ENCODE measurements at places on chromosomes 13 and 19.

GRCh38 chr13:53890696-53891095 is 862.1 kb downstream of the OLFM4 start:
- no peak for DNase-seq

- no peak for DNase-seq
Observed at GRCh38 chr19:15266683-15267082, 34.4 kb upstream of the EPHX3 start.

GRCh38 chr13:28636677-28637317 is 22.1 kb upstream of the POMP start:
- peak; percentile 43 for DNase-seq

GRCh38 chr19:13164343-13165161 is 14.3 kb downstream of the IER2 start:
- no peak for DNase-seq

GRCh38 chr13:61770681-61771080 is 355.0 kb upstream of the PCDH20 start:
- DNase-seq: no peak

DNA sequence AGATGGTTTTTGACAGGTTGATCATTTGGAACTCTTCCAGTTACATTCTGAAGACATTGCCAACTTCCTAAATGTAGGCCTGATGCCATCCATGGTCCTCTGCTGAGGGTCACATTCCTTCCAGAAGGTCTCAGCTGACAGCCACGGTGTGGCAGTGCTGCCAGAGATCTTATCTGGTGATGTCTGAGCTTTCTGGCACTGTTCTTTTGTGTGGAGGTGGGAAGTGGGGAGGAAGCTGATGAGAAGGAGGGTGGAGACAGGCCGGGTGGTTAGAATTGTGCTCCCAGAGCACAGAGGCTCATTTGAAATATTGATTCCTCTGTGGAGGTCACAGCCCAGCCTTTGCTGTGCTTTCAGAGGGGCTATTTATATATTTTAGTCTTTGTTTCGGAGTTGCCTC is 16.1 kb upstream of the MTIF3 start:
- no peak for DNase-seq

- no peak for DNase-seq
Observed at GRCh38 chr13:110161112-110161882, 145.7 kb downstream of the COL4A1 start.

GRCh38 chr19:38891771-38892170 is 7.6 kb downstream of the SIRT2 start:
- no peak for DNase-seq

DNA sequence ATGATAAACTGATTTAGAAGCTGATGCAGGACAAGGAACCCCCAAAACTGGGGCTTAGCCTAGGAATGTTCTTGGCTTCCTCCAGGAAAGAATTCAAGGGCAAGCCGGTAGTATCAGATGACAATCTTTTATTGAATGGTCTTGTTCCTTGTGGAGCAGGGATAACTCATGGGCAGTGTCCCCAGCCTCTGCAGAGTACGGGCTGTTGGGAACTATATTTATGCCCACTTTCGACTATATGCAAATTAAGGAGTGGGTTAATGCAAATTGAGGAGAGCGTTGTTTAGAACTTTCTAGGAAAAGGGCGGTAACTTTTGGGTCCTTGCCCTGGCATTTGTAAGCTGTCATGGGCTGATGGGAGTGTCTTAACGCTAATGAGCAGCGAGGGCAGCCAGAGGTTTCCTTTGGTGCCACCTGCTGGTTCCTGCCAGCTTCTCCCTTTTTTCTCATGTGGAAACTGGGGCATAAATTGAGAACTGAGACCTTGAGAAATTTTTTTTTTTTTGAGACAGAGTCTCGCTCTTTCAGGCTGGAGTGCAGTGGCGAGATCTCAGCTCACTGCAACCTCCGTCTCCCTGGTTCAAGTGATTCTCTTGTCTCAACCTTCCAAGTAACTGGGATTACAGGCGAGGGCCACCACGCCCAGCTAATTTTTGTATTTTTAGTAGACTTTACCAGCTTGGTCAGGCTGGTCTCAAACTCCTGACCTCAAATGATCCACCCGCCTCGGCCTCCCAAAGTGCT is 79.4 kb upstream of the ABCC4 start:
- DNase-seq: peak; percentile 65

GRCh38 chr19:12440541-12441316 is at the start of gene ZNF443:
Gene ZNF443 (minus strand): TSS chr19:12441021. CDS start chr19:12440914, 107 bp downstream.
- peak; percentile 98 for DNase-seq

DNA sequence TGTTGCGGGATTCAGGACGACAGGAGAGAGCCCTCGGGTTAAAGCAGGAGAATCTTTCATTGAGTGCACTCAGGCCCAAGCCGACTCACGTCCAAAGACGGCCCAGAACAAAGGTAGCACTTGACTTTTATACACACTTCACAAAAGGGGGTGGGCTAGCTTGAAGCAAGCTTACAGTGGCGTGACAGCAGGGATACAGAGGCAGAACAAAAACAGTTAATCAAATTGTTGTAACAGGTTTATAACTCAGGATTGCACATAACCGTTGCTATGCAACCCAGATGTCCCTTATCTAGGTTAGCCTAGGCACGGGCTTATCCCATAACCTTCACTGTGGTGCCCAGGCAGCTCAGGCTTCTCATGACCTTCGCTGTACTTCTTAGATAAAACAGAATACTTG is 2.0 kb downstream of the MED25 start:
- no peak for DNase-seq

DNA sequence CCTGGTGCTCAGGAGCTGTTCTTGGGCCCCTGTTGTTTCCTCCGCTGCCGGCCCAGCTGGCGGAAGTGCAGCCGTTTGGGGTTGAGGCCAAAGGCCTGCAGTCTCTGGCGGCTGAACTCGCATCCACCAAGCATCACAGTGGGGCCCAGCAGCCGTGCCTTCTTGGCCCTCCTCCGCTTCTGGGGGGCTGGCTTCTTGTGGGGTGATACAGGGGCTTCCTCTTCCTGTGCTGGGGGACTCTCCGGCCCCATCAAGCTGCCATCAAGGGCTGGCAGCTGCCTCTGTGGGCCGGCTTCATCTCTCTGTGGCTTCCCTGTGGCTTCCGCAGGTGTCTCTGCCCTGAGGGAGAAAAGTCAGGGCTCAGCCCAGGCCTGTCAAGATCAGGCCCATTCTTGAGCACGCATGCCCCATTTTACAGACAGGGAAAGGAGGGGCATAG is 10.3 kb downstream of the ATG4D start:
- DNase-seq: peak; percentile 80

- no peak for DNase-seq
Observed at GRCh38 chr13:101307181-101307701, 109.1 kb downstream of the NALCN start.

GRCh38 chr19:37970699-37971098 is 63.7 kb downstream of the SIPA1L3 start:
- DNase-seq: no peak

DNA sequence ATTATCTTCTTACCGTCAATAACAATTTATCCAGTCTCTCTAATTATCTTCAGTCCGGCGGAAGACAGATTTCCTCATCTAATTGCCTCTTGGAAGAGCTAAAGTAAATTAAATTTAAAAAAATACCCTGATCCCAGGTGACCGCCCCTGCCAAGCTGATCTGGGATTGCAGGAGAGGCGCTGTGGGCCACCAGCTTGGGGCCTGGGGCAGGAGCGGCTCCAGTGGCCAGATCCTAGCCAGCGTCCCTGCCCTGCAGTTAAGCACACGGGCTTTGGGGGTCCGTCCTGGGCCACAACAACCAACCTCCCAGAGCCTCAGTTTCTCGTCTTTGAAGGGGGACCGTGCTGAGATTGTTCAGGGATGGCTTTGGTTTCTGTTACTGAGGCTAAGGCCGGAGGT is 12.4 kb upstream of the TMEM255B start:
- DNase-seq: no peak

GRCh38 chr19:49863254-49863934 is 4.0 kb downstream of the PNKP start:
- no peak for DNase-seq

DNA sequence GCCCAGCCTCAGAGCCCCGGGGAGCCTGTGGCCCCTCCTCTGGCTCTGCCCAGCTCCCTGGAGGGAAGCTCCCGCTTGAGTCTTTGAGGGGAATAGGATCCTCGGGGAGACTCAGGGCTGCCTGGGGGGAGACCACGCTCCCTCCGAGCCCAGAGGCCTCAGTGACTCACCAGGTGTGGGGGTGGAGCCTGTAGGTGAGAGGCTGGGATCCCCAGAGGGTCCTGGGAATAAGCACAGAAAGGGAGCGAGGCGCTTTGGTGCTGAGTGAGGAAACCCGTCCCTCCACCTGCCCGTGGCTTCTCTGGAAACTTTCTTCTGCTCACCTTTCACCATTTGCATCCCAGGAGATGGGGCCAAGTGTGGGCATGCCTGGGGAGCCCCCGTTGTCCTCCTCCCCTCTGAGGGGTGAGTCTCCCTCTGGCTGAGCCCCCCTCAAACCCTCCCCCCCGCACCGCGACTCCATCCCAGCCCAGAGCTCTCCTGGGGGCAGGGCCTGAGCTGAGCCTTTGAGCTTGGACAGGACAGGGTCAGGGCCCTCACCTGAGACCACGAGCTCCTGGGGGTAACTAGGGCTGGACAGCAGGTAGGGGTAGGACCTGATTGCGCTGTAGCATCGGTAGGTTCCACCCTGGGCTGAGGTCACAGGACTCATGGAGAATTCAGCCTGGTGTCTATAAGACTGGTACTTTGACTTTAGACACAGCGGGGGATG is 2.7 kb downstream of the LILRB5 start:
- no peak for DNase-seq

DNA sequence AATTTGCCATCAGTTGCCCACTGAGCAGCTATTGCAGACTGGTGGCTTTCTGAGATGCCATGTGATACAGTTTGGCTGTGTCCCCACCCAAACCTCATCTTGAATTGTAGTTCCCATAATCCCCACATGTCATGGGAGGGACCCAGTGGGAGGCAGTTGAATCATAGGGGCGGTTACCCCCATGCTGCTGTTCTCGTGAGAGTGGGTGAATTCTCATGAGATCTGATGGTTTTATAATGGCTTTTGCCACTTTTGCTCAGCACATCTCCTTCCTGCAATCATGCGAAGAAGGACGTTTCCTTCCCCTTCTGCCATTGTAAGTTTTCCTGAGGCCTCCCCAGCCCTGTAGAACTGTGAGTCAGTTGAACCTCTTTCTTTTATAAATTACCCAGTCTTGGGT is 34.8 kb upstream of the ANKRD10 start:
- DNase-seq: no peak

GRCh38 chr19:48117515-48118130 is 7.0 kb upstream of the PLA2G4C start:
- DNase-seq: no peak

- DNase-seq: no peak
Observed at GRCh38 chr13:54029720-54030119, 1001.1 kb downstream of the OLFM4 start.

- peak; percentile 19 for DNase-seq
Observed at GRCh38 chr19:52734331-52734892, 432 bp downstream of the ZNF611 start.

GRCh38 chr19:45380107-45380506 is 9.7 kb upstream of the ERCC2 start:
- DNase-seq: no peak

- DNase-seq: no peak
Observed at GRCh38 chr13:23020246-23020843, 160.4 kb upstream of the SGCG start.

DNA sequence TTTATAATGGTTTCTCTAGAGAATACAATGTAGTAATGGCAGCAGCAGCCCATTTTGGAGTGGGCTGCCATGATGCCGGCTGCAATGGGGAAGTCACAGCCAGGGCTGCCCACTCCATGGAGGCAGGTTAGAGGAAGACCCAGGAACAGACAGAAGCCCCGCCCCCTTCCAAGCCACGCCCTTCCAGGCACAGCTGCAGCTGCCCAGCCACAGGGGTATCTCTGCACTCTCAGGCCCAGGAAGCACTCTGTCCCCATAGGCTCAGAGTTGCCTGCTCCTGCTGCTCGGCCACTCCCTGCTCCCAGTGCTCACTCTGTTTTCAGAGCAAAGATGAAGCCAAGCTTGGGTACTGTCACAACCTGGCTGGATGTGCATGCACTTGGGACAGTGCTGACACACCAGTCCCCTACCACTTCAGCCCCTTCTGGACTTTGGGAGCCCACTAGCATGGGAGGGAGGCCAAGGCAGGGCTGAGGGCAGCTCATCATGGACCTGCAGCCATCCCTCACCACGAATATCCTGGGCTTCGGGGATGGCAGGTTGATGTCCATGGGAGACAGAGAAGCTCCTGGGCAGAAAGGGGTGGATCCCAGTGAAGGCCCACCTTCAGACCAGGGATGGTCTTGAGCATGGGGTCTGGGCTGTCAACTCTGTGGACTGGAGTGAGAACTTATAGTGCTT is 1224.2 kb downstream of the SLITRK5 start:
- no peak for DNase-seq

DNA sequence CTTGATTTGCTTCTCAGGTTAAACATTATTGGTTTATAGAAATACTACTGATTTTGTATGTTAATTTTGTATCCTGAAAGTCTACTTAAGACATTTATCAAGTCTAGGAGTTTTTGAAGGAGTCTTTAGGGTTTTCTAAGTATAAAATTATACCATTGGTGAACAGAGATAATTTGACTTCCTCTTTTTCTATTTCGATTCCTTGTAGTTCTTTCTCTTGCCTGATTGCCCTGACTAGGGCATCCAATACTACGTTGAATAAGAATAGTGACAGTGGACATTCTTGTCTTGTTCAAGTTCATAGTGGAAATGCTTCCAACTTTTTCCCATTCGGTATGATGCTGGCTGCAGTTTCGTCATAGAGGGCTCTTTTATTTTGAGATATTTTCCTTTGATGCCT is 807.5 kb upstream of the SLC10A2 start:
- no peak for DNase-seq

DNA sequence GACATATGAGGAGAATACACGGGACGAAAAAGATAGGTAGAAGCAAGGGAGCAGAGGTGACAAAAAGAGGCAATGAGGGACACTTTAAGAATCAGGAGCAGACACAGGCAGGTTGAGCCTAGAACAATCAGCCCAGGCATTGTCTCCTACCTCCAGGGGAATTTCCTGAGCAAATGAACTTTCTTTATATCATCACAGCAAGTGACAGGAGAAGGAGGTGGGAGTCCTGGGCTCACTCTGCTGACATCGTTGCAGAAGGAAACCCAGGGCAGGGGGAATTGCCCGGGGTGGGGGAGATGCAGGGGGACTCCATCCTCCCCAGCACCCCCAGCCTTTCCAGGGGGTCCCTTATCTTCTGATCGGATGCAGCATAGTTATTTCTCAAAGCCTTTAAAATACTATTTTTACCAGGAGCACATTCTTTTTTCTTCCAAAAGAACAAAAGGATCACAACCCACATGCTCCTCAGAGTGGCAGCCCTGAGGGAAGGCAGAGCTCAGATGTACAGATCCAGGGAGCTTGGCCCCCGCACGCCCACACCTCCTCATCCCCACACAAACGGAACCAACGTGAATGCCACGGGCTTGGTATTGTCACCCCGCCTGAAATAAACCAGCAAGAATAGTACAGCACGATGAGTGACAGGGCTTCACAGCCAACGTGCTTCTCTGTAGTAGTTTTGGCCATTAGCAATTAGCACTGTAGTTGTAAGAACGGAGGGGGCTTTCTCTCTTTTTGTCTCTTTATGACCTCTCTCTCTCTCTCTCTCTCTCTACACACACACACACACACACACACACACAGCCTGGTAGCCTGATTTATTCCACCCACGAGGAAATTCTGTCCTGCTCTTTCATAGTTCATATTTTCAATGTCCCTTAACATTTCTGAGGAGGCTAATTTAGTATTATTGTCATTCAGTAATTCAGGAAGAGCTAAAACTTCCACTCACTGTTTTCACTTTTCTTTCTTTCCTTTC is 169.5 kb upstream of the UBL3 start:
- no peak for DNase-seq

GRCh38 chr19:10289167-10289835 is 451 bp upstream of the ICAM5 start:
- peak; percentile 77 for DNase-seq

Measured in activated naive CD8-positive, alpha-beta T cell treated with anti-CD3 and anti-CD28 coated beads for 36 hours (primary cell).